T-cell (primary cell): ENCODE measurements at places on chromosomes 2 and 18. TPM values are rescaled to one million over a fixed set of nuclear protein-coding genes. Genes with fewer than 3 reads are reported as not detected.

SYT4 gene
- 0.23 TPM for total RNA-seq

ACMSD gene
- not detected for total RNA-seq

RETREG2 gene
- total RNA-seq = 131 TPM

ALPP gene
- not detected for total RNA-seq

UGT1A3 gene
- not detected for total RNA-seq

ARL6IP6 gene
- total RNA-seq = 15.9 TPM

CABYR gene
- total RNA-seq = 1.3 TPM

ATP6V1B1 gene
- not detected for total RNA-seq

FAM228A gene
- total RNA-seq = 0.70 TPM

FHOD3 gene
- not detected for total RNA-seq

PLEKHH2 gene
- 3.1 TPM for total RNA-seq

RAX gene
- total RNA-seq = not detected

PDK1 gene
- 37.3 TPM for total RNA-seq

DNA sequence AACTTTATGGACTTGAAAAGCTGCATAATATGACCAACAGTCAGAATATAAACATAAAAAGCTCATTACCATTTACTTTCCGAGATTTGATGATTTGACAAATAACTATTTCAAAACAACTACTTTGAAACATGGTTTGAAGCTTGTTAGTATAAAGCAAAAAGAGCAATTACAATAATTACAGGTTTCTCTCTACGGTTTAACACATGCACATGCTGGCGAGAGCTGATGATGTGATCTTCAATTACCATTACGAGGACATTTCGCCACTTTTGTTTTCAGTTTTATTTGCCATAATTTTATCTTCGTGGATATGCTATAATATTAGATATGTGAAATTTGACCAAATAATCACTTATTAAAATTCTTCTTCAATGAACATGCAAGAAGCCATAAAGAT, 270.1 kb downstream of the TCF4 start:
- no peak for DNase-seq

GRCh38 chr2:224819075-224819474, 102.9 kb upstream of the CCDC195 start:
- DNase-seq = no peak

GRCh38 chr2:19577723-19578122, 219.3 kb upstream of the OSR1 start:
- no peak for DNase-seq

- no peak for DNase-seq
Observed at GRCh38 chr2:36277146-36277808, 78.3 kb upstream of the CRIM1 start.

DNA sequence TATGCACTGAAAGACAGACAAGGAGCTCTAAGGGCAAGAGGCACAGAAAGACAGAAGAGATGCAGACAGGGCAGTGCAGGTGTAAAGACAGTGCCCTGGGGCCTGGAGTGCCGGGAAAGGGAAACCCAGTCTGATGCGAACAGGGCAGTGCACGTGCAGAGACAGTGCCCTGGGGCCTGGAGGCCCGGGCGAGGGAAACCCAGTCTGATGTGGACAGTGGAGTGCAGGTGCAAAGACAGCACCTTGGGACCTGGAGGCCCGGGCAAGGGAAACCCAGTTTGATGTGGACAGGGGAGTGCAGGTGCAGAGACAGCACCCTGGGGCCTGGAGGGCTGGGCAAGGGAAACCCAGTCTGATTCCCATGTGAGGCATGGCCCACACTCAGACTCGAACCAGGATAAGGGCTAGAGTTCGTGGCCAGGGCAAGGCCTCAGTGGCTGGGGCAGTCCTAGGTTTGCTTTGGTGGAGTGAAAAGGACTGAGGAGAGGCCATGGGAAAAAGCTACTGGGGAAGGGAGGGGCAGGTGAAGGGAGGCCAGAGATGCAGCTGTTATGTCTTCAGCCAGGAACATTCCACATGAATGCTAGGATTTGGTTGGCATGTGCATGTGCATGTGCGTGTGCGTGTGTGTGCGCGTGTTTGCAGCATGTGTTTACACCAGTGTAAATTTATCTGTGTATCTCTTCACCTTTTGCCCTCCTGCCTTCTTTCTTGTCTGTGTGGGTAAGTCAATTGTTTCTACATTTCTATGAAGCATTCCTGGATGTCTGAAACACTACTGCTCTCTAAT, 39.1 kb upstream of the DNMT3A start:
- DNase-seq = no peak

DNA sequence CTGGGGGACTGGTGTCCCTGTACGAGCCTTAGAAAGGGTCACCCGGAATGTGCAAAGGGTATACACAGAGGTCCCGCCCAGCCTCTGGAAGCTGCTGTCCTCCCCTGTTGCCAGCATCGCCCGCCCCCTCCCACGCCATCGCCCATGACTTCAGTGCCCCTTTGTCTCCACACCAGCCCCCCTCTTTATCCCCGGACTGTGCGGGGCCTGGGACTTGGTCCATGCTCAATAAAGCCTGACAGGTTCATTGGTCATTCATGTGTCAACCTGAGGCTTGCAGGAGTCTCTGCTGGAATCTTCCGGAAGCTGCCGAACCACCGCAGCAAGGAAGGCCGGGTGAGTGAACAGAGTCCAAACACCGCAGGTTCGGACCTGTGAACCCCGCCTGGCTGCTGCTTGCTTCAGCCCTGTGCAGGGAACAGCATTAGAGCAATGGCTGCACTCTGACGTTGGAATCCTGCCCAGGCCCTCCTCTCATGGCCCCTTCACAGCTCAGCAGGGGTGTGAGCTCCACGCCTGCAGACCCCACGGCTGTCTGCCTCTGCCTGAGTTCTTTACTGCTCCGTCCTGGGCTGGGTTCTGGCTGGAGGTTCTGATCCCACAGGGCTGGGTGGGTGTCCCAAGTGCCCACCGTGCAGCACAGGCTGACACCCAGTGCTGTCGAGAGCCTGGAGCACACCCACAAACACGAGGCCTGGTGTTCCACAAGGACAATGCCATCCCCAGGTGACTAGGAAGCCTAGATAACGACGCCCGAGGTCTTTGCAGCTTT, 96.5 kb downstream of the SEPTIN10 start:
- DNase-seq = no peak

DNA sequence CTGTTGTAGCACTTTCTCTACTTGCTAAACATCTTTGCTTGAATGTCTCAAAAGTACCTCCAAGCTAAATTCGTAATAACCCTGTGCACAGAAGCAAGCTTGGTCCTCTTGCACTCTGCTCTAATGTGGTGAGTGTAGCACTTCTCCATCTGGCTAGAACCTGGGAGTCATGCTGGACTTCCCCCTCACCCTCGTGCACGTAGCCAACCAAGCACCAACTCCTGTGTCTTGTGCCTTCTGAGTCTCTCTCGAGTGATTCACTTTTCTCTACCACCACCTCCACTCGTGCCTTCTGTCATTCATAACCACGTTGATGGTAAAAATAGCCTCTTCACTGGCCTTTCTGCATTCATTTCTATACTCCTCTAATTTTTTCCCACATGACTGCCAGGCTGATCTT, 91.9 kb upstream of the KCNE4 start:
- no peak for DNase-seq

DNA sequence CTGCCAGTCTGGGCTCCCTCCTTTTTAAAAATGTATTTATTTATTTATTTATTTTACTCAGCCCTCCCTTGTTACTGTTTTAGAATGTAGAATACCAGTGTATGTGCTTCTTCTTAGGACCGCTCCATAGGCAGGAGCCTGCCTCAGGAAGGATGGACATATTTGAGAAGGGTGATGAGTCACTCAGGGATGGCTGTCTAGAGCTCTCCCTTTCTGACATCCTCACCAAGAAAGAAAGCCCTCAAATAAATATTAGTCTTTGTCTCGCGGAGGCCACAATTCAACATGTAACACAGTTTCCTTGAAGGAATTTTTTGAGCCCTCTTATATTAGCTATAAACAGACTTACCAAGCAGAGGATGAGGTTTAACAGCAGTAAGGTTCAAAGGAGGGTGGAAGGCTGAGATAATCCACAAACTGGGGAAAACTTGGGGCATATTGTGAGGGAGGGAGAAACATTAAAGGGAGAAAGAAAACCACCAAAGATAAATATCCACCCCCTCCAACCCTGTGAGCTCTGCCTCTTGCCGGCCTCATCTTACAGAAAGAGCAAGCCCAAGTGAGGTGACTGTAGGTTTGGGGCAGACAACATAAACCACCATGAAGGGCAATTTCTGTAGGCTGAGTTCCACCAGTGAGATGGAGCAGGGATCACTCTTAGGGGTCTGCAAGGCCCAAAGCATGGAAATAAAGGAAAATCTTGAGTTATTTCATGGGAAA, 163.4 kb downstream of the LRRTM1 start:
- DNase-seq = no peak

DNA sequence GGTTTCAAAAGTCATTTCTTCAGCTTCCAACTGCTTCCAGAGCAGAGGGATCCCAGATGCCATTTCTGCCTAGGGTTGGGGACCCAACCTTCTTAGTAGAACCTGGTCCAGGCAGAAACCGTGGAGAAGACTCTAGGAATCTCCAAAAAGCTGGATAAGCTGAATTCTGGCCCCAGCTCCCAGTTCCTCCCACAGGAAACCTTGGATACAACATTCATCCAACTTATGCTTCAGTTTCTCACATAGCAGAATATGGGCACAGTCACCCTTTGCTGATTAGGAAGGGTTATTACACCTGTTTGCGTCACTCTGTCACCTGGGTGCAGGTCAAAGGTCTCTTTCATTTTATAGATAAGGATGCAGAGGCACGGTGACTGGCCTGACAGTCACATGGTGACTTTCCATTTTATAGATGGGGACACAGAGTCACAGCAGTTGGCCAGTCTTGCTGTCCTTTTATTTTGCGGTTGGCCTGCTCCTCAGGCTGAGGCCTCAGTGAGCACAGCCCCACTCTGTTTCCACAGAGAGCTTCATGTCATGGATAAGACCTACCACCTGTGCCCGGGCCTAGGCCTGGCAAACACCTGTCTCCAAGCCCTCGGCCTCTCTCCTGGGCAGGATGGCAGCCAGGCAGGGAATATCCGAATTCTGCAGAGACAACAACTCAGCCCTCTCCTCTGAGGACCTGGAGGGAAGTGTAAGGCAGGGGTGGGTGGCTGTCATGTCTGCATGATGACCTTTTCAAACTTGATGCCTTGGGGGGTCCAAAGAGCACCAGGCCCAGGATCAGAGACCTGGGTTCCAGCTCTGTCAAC, 148.8 kb downstream of the SMAD7 start:
- no peak for DNase-seq

DNA sequence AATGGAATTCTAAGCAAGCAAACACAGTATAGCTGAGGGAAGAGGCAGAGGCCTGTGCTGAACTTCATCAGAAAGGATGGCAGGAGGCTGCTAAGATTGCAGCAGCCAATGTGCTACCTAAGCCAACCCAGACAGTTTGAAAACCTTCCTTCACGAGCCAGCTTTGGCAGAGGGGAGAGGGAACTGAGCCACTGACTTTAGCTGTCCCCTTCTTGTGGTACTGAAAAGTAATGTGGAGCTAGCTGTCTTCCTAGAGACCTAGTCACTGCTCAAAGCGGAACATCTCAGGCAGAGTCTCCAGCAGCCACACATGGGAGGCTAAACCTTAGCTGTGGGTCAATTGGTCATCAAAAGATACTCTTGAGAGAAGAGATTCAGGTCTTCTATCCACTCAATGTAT, 419.0 kb downstream of the FBXO15 start:
- DNase-seq = no peak

DNA sequence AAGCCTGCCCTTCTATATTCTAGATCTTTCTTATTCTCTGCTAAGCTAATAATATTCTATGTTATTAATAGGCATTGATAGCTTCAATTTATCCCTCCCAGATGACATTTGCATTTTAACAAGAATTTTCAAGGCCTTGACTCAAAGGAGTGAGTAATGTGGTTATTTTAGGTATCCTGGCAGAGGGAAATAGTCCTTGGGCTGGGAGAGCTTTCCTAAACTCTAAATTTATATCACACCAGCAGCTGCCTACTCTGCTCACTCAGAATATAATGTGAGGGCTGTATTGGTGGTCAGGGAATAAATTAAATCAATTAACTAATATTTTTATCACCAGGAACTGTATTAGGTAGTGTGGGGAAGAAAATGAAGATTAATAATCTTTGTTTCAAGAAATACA, 74.8 kb upstream of the ADAM23 start:
- no peak for DNase-seq

DNA sequence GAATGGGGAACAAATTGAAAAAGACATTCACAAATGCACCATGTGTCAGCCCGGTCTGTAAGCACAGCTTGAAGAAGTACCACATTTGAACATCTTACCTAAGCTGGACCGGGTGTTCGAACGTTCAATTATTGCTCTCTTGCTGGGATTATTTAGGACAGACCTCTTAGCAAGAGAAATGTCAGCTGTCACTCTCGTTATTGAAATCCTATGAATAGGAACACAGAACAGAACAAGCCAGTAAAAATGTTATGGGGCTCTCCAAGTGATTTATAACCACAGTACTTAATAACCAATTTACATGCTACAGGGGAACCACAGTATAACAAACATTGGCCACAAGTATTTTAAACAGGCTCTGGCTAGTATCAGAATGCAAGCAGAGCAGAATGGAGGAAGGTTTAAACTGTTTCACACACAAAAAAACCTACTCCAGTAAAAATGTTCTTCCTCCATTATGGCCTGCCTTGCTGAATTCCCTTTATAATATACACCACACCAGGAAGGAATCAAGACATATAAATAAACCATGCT, 32.5 kb upstream of the ARL5A start:
- DNase-seq = no peak

GRCh38 chr2:5985536-5986385, 293.6 kb downstream of the SOX11 start:
- no peak for DNase-seq

GRCh38 chr2:101047774-101048173, 45.7 kb downstream of the RPL31 start:
- no peak for DNase-seq

DNA sequence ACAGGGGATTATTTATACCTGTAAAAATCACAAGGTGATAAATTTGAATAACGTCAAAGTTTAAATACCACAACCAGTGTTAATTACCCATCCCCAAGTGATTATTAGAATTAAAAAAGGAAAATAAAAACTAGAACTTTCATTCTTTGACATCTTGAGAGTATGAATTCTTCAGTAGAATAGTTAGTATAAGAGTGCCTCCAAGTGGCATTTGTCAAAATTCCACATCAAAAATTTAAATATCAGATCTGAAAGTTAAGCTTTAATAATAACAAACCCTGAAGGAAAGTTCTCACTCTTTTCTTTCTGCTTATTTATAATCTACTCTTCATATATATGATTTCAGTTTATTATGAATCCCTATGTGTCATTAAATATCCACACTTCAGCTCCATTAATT, 273.7 kb upstream of the KYNU start:
- DNase-seq = no peak

- DNase-seq = no peak
Observed at GRCh38 chr18:2927745-2928144, 80.9 kb downstream of the EMILIN2 start.

GRCh38 chr2:69701100-69701945, 40.6 kb upstream of the ANXA4 start:
- no peak for DNase-seq

GRCh38 chr2:223437788-223438187, 164.4 kb downstream of the SCG2 start:
- no peak for DNase-seq

- DNase-seq = no peak
Observed at GRCh38 chr2:203820969-203821368, 46.6 kb upstream of the CTLA4 start.

- DNase-seq = no peak
Observed at GRCh38 chr2:163878718-163879117, 142.9 kb upstream of the FIGN start.
